ENCODE measurements at places on chromosomes 16 and 17.

DNA sequence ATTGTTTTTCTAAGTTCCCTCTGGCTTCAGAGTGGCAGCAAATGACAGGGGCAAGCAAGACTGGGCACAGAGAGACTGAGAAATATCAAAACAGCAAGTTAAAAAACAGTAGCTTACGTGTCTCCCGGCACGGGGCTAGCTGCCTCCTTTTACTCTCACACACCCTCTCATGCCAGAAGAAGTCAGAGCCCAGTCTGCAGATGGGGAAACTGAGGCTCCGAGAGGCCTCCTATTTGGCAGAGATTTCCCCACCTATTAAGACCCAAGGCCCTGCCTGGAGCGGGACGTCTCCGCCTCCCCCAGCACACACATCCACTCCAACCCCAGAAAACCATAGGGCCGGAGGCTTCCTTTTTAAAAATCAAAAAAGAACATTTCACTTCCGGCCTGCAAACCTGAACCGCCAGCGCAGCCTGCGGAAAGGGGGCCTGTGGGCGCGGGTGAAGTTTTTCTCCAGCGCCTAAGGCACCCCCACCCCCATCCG, 832 bp downstream of the CARHSP1 start:
- DNase-seq: no peak

DNA sequence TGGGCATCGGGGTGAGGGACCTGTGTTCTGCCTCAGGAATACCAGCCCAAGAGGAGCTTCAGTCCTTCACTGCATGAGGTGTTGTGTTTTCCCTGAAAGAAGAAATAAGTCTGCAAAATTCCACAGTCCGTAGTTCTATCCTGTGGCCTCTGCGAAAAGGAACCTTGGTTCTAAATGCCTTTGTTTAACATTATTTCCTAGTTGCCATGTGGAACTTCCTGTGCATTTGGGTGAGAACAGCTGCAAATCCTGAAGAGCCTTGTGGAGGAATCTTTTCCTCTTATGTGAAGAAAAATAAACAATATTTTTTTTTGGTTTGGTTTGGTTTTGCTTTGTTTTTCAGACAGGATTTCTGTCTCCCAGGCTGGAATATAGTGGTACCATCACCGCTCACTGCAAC, 9.8 kb downstream of the PSKH1 start:
- no peak for DNase-seq

- no peak for DNase-seq
These were observed 8.1 kb downstream of the AQP8 start for GRCh38 chr16:25224731-25225319.

GRCh38 chr16:31875928-31876547, 2.4 kb downstream of the ZNF267 start:
- no peak for DNase-seq

- DNase-seq: no peak
These were observed 796 bp upstream of the PSMB6 start for GRCh38 chr17:4795168-4795567.

GRCh38 chr16:82753821-82754220, 127.1 kb downstream of the CDH13 start:
- DNase-seq: no peak

DNA sequence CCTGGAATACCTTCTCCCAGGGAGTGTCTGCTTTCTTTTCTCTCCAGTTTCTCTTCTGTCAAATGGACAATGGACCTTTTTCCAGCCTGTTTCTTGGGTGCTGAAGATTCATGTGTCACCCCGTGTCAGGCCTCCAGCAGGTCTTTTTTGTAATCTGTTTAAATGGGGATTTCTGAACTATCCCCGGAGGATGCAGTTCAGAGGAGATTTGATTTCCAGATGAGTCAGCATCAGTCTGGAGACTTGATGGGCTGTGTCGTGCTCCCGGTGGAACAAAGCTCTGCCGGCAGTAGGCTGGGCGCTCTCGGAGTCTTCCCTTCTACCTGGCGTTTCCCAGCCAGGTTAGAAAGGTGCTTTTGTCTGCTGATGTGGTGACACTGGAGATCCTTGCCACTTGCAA, 440.6 kb downstream of the HS3ST3B1 start:
- DNase-seq: no peak

DNA sequence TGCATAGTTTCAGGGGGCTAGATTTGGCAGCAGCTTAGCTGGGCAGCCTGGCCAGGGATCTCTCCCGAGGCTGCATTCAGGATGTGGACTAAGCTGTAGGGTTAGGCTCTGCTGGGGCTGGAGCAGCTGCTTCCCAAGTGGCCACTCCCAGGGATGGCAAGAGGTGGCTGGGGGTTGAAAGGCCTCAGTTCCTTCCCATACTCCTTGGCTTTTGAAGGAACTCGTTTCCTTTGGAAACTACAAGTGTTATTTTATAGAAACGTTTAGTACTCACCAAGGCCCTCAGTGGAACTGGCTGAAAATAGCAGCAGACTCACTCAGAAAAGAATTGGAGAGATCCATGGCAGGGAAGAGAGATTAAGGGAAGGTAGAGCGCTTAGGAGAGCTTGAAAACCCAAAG, 76.4 kb downstream of the WWP2 start:
- no peak for DNase-seq

- DNase-seq: no peak
These were observed 2.9 kb upstream of the CYBA start for GRCh38 chr16:88653596-88654362.

- no peak for DNase-seq
These were observed 8.5 kb upstream of the YPEL3 start for GRCh38 chr16:30104492-30104891.

DNA sequence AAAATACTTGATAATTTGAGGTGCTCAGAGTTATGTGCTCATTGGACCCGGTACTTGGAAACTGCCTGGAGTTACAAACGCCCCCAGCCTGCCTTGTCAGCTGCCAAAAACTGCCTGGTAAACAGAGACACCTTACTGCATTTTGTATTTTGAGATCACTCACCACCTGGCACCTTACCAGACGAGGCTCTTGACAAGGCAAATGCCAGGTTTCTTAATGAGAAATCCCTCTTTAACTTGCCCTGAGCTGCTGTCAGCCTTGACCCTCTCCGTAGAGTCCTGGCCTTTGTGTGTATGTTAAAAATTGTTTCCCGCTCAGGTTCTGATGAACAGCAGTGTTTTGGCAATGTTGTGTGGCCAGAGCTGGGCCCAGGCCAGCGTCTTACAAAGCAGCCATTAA, 28.8 kb downstream of the SYT17 start:
- no peak for DNase-seq

- DNase-seq: peak; percentile 87
These were observed 224.3 kb downstream of the MSI2 start for GRCh38 chr17:57480438-57481196.

GRCh38 chr16:88956546-88957432, 20.2 kb downstream of the CBFA2T3 start:
- no peak for DNase-seq

DNA sequence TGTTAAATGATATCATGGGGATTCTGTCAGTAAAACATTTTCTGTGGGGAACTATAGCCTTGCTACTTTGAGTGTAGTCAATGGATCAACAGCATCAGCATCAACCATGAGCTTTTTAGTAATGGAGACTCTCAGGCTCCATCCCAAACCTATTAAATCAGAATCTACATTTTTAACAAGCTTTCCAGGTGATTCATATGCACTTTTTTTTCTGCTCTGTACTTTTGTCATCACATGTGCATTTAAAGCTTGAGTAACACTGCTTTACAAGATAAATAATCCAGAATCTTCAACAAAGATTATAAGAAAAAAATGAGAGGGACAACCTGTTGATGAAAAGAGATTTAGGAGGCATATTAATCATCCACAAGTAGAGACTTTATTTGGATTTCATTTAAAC, 23.5 kb downstream of the NUP93 start:
- DNase-seq: peak; percentile 53

GRCh38 chr16:6112700-6113099, 1015.1 kb upstream of the EEF2KMT start:
- DNase-seq: no peak

DNA sequence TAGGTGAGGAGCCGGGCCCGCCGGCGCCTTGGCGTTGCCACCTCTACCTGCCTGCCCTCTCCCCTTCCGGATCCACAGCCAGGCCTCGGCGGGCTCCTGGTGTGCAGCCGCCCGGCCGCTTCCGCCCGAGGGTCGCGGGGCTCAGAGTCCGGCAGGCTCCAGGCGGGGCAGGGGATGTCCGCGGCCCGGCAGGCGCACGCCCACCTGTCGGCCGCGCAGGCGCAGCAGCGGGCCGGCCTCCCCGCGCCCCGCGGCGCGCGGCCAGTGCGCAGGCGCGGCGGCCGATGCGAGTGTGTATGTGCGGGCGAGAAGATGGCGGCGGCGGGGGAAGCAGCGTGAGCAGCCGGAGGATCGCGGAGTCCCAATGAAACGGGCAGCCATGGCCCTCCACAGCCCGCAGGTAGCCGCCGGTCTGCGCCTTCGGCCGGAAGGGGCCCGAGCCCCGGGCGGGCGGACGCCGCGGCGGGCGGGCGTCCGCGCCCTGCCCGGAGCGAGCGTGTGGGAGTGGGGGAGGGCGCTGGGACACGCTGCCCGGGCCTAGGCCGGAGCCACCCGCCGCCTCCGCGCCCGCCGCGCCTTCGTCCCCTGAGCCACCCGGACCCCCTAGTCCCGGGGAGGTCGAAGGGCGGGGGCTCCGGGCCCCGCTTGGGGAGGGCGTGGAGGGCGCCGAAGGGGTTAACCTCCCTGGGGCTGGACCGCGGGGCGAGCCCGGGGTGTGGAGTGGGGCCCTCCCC, at the start of gene USP10:
Gene USP10, plus strand, starts transcription at position 289 of the 734 bp plus-strand sequence. Its CDS starts 91 bp downstream, at position 380.
- peak; percentile 69 for DNase-seq

- peak; percentile 30 for DNase-seq
These were observed 19.2 kb downstream of the SGF29 start for GRCh38 chr16:28572696-28573510.

- DNase-seq: no peak
These were observed 29.0 kb downstream of the RTN4RL1 start for GRCh38 chr17:1995907-1996799.

DNA sequence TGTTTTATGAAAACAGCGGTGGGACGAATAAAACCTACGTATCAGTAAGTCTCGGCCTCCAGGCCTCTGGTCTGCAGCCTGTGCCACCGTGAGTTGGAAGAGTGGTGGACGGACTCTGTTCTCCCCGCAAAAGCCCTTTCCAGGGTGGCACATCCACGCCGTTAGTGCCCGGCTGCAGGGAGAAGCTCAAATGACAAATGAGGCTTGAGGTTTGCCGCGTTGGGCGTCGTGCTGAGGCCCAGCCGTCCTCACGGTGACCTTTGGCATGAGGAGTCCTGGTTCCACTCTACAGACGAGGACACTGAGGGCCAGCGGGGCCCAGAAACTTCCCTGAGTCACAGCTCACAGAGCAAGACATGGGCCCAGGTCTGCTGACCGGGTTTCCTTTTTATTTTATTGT, 40.2 kb downstream of the JPH3 start:
- no peak for DNase-seq

DNA sequence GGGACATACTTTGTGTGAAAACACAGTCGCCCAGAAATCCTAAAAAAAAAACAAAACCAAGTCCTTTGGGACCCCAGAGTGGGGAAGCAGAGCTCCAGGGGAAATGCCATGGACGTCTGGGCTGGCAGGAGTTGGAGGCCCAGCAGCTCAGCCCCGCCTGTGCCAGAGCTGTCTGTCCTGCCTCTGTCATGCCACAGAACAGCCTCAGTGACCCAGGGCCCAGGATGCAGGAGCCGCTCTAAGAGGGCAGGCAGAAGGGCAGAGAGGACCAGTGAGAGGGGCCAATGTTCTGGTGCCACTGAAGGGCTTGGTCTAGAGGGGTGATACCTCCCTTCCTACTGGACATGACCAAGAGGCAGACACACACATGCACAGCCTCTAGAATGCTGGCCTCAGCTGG, 166.2 kb downstream of the C16orf78 start:
- no peak for DNase-seq

DNA sequence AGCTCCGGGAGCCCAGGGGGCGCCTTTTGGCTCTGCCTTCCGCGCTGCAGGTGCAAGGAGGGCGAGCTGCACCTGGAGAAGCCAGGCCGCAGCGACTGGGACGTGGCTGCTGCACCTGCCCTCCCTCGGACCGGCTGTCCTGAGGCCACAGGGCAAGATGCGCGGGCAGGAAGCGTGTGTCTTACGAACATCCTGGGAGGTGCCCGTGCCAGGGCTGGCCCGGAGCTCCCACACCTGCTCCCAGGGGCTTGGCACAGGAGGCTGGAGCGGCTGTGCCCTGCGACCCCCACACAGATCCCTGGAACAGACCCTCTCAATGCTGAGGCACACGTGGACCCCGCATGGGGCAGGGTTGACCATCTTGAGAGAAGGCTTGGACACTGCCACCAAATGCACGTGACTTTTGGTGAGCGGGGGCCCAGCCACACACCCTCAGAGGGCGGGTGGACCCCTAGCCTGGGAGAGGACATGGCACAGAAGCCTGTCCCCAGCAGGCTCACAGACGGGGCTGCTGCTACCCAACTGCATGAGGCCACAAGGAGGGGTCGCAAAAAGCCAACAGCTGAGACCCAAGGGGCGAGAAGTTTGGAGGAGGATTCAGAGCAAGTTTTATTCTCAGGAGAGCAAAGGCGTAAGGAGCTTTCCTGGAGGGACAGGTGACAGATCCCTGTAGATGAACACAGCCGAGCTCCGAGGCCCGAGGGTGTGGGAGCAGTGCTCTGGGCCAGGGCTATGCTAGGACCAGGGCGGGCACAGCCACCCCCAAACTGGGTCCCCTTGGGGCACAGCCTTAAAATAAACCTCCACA, 11.4 kb downstream of the NDUFAF8 start:
- DNase-seq: no peak

DNA sequence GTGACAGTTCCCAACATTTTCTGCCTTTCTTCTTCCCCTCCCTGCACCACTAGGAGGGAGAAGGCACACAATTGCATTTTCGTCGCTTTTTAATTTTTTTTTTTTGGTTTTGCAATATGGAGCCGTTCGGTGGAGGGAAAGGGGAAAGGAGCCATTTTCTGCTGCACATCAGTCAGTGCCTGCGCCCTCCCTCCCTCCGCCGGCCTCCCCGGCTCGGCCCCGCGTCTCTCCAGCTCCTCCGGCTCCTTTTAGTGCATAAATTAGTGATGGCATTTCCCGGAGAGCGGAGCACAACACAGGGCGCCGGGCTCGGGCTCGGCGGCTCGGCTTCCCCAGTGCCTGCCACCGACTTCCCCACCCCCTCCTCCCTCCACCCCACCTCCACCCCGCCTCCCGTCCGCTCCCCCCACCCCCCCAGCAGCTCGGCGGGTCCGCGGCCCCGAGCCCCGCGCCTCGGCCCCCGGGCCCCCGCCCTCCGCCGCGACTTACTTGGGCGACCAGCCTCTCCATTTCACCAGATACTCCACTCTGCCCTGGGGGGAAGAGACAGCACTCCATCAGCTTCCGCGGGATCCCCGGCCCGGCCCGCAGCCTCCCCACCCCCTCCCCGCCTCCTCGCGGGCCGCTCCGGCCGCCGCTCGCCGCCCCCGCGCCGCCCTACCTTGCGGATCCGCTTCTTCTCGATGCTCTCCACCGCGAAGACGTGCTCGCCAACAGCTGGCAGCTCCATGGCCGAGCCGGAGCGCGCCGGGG, 542 bp downstream of the CBX4 start:
- peak; percentile 55 for DNase-seq

Measured in fibroblast of villous mesenchyme (primary cell).